ENCODE measurements at places on chromosomes 6 and 20.
A peak's percentile ranks its signal among the peaks of the same experiment; 100 is the strongest.

GRCh38 chr6:11322252-11322885, 89.9 kb upstream of the NEDD9 start:
- DNase-seq, result no peak

GRCh38 chr20:2293971-2294370, 1.8 kb upstream of the TGM3 start:
- DNase-seq, result no peak

- no peak for DNase-seq
Observed at GRCh38 chr6:35596448-35597442, 84.0 kb upstream of the TULP1 start.

GRCh38 chr6:158223926-158224325, 55.8 kb downstream of the GTF2H5 start:
- DNase-seq, result no peak

DNA sequence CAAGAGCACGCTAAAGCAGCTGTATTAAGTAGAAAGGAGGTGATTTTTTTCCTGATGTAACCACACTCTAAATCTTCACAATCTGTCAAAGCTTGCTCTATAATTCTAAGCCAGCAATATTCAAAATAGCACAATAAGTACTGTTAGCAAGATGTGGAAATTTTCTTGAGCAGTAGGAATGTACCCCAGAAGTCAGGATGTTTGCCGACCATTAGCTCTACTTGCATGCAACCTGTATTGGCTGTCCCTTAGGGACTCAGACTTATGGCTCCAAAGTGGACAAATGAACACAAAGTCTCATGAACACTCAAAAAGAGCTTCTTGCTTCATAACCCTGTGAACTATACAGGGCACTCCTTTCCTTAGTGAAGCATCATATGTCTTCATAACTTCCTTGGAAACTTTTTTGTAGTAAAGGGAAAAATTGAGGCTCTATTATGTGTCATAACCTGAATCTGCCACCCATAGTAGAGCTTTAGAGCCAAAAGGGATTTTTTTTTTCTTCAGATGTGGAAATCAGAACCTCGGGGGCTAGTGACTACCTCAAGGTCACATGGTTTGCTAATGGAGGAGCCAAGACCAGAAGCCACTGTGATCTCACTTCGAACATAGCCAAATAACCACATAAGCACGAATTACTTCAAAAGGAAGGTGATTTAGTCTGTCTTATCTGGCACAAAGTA, 54.5 kb downstream of the ADGRG6 start:
- DNase-seq, result no peak

GRCh38 chr20:23180451-23180921, 94.4 kb upstream of the CD93 start:
- DNase-seq, result no peak

GRCh38 chr20:46981184-46981583, 86.5 kb downstream of the EYA2 start:
- no peak for DNase-seq

DNA sequence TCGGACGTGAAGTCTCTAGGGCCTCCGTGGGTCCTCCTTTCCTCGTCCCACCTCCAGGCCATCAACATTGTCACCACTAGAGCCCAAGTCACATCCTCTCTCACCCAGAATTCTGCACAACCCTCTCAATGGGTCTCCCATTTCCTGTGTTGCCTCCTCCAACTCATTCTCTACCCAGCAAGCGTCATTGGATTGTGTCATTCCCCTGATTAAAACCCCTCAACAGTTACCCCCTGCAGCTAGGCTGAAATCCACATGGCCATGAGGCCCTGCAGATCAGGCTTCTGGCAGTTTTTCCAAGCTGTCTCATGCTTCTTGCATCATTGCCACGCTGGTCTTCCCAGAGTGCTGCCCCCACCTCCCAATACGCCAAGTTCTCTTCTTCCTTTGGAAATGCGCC, 12.9 kb upstream of the FAM210B start:
- DNase-seq, result no peak

DNA sequence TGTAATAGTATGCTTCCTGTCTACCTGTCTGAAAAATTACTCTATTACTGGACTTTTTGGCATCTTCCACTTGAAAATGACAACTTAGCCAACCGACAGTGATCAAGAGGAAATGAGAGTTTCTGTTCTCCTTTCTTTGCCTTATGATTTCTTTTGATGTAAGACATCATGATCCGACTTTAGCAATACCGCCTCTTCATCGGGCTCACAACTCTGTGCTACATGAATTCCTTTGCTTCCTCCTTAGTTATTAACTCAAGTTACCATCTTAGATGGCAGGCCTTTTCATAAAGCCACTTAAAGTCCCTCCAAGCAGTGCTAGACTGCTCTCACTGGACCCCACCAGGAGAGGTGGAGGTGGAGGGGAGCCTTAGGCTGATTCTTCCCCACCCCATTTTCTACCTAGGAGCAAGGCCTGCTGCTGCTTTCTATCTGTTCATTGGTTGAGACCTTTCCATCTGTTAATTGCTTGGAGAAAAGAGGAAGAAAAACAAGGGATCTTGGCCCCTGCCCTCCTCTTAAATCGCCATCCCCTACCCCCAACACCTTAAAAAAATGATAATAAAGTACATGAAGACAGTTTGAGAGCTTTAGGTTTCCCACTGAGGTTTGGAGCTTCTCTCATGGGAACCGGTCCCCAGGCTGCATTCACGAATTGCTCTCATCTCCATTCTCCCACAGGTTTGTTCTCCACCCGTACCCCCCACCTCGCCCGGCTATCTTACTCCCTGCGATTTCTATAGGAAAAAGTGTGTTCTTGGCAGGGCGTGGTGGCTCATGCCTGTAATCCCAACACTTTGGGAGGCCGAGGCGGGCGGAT, 21.6 kb upstream of the MCM3 start:
- DNase-seq, result no peak

GRCh38 chr20:64242003-64242796, 13.3 kb upstream of the PCMTD2 start:
- DNase-seq, result no peak

- DNase-seq, result no peak
Observed at GRCh38 chr6:1770435-1770843, 160.7 kb downstream of the FOXC1 start.

GRCh38 chr20:16236589-16237241, 336.5 kb downstream of the KIF16B start:
- DNase-seq, result no peak

GRCh38 chr6:31210741-31211532, 40.5 kb upstream of the POU5F1 start:
- no peak for DNase-seq

GRCh38 chr6:14429396-14429795, 311.8 kb downstream of the CD83 start:
- DNase-seq, result no peak

- no peak for DNase-seq
Observed at GRCh38 chr6:108896111-108896661, 48.0 kb downstream of the ARMC2 start.

- no peak for DNase-seq
Observed at GRCh38 chr6:55033016-55033546, 141.2 kb upstream of the HCRTR2 start.

DNA sequence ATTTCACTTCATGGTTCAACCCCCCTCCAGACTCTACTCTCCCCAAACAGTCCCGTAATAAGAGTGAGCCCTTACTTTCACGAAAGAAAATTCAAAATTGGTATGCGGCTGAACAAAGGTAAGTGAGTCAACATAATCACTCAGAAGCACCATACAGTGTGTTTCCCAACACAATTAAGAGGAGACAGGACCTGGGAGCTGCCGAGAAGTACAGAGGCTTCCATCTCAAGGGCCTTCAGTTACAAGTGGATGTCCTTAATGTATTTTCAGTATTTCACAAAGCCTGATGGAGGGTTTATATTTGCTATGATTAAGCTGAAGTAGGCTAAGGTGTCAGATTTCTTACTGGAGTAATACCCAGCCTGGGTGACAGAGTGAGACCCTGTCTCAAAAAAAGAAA, 51.1 kb downstream of the MYO6 start:
- DNase-seq, result no peak

DNA sequence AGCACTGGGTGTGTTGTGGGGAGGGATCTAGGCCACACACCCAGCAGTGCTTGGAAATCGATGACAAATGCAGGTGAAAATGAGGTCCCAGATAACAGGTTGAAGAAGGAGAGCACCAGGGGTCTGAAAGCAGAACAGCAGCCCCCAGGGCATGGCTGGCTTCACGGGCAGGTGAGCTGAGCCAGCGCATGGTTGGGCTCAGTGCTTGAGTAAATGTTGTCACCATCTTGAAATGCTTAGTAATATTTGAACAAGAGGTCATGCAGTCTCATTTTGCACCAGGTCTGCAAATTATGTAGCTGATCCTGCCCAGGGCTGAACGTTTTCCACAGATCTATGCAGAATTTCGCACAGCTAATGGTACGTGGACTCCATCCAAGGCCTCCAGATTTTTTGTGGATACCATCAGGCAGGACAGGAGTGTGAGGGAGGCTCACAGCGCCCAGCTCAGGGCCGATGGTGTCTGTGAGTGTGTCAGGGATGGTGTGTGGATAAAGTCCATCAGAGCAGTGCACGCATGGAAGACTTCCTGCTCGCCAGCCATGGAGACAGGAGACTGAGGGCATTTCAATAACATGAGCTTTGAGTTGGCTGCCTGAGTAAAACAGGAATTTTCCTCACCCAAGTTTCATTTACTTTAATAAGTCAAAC, 53.1 kb upstream of the SNX9 start:
- no peak for DNase-seq

DNA sequence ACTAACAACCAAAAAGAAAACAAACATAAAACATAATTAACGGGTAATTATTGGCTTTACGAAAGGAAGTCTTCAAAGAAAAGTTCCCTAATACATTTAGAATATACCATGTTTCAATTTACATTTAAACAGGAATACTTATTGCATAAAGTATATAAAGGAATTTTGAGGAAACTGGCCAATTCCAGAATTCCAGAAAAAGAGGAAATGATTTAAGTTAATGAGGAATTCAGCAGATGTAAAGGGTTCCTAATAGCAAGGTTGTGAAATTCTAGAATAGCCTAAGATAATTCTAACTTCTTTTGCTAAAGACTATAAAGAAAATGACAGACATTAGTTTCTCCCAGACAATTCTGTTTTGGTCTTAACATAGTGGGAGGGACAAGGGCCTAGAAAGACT, 35.0 kb downstream of the DTNBP1 start:
- DNase-seq, result no peak

GRCh38 chr6:36094753-36095496, 35.4 kb upstream of the MAPK13 start:
- DNase-seq, result peak; percentile 90

DNA sequence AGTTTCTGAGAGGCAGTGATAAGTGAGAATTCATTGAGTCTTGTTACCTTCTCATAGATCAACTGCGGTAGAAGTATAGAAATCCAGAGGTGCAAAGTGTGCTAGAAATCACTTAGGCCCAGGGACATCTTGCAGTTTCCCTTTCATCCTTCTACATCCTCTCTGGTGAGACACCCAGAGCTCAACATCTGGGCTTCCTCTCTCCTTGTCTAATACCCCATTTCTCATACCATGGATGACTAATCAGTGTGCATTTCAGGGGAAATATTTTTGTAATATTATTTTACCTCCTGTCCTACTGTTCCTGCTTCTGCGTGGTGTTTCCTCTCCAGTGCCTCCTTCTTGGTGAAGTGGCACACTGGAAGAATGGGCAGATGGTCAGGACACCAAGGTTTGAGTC, 322.4 kb downstream of the TFAP2B start:
- DNase-seq, result no peak

DNA sequence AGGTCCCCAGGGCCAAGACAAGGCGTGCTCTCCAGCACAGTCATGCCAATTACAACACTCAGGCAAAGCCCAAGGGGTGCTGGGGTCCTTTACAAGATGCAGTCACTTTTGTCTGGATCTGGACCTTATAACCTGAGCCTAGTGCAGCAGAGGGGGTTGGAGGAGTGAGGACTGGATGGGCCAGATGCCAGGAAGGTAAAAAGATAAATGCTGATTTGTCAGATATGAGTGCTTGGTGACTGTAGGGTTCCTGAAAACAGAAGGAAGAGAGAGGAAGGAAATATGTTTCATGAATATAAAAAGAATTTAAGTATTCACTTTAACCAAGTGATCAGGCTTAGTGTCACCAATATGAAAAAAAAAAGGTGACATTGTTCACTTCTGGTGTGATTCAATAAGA, 43.4 kb upstream of the TFAP2A start:
- DNase-seq, result no peak

GRCh38 chr6:143127941-143128680, 67.4 kb downstream of the AIG1 start:
- DNase-seq, result no peak

DNA sequence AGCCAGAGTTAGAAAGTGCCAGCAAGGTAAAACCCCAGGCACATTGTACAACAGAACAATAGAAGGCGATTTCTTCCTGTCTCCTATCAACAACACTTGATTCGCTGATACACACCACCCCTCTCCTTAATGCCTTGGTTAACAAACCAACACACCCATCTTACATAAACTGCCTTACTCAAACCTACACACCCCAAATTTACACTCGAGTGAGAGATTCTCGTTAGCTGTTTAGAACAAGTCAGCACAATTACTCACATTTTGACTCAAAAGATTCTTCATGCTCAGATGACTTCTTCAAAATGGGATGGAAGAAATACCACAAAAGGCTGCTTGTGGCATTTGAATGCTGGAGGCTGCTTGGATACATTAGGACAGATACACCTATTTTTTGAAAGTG, 80.0 kb upstream of the FOXQ1 start:
- DNase-seq, result no peak

DNA sequence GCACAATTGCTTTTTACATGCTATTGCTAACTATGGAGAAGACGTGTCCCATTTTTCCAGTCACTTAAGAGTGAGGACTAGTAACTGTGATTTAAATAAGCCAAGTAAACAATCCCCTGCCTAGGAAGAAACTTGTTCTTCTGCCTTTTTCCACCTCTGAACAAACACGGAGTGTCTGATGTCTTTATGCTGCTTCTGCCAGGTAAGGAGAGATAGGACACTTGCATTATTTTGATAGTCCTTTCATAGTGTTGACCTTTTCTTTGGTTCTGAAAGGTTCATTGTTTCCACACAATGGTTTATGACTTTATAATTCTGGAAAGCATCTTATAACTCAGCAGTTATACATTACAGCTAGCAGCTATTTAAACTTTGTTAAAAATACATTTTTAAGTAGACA, 8.4 kb downstream of the LRP11 start:
- DNase-seq, result no peak

DNA sequence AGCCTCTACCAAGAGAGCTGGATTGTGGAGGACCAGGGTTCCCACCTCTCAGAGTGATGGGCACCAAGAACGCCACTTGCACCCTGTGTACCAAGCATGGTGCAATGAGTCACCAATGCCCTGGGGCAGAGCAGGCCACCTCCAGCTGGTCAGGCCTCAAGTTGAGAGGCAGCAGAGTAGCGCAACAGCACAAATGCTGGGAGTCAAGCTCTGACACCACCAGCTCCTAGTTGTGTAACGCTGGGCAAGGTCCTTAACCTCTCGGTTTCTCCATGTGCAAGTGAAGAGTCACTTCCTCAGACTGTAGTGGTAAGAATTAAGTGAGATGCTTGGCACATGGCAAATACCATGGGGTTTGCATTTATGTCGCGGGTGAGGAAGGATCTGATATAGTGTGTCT, 25.6 kb downstream of the GFOD1 start:
- DNase-seq, result no peak

Measured in sigmoid colon (tissue), 7 donors.